ENCODE measurements at places on chromosomes 2 and 18. TPM values are rescaled to one million over a fixed set of nuclear protein-coding genes. Genes with fewer than 3 reads are reported as not detected.

GREB1L gene
- 12.3 TPM for total RNA-seq

NFATC1 gene
- 18.3 TPM for total RNA-seq

UGT1A8 gene
- total RNA-seq: not detected

C2orf66 gene
- total RNA-seq: not detected

TPO gene
- 7.1 TPM for total RNA-seq

DNA sequence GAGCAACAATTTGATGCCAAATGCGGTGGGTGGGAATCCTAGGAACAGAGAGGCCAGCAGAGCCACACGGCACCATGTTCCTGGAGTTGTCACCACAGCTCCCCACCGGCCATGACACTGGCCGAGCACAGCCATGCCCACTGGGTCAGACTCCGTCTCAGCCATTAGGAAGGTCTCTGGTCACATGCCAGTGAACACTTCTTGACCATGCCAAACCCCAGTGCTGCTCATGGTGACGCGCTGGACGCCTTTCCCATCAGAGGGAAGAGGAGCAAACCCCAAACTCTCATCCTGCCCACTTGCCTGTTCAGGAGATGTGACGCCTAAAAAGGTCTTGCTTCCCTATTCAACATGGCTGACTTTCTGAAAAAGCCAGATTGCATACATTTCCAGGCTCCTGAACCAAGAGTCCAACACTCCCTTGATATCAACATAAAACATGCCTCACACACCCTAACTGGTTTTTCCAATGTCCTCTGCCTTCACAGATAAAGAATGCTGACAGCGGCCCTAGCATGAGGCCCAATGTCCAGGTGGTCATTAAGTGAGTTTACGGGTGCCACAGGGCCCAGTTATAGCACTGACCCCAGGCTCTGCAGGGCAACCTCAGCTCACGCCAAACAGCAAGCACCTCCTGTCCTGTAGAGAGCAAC, 31.9 kb downstream of the TFCP2L1 start:
- no peak for DNase-seq

DNA sequence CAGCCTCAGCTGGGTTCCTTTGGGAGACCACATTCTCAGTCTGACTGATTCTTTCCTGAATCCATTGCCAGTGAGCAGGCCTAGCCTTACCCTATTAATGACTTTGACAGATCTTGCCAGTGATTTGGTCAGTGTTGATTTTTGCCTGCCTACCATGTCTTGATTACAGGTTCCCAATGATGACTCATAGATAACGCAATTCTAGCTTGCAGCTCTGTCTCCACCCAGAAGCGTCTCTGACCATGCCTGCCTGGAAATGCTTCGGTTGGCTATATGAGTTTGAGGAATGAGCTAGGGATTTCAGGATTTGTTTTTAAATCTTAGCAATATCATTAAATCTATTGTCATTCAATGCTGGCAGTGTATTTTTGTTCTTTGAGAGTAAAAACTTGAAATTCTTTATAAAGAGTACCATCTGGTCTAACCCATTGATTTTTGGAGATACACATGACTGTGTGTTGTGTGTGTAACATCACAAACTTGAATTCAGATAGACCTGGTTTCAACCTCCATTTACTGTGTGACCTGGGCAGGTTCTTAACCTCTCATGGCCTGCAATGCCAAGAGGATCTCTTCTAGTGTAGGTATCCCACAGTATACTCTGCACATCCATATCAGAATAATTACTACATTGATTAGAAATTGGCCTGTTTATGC, 57.0 kb downstream of the CCDC150 start:
- DNase-seq: no peak

DNA sequence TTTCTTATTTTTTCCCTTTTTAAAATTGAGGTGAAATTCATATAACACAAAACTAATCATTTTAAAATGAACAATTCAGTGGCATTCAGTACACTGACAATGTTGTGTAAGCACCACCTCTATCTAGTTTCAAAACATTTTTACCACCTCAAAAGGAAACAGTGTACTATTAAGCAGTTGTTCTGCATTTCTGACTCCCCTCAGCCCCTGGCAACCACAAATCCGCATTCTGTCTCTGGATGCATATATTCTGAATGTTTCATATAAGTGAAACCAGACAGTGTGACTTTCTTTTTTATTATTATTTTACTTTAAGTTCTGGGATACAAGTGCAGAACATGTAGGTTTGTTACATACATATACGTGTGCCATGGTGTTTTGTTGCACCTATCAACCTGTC, 19.2 kb upstream of the TANK start:
- no peak for DNase-seq

DNA sequence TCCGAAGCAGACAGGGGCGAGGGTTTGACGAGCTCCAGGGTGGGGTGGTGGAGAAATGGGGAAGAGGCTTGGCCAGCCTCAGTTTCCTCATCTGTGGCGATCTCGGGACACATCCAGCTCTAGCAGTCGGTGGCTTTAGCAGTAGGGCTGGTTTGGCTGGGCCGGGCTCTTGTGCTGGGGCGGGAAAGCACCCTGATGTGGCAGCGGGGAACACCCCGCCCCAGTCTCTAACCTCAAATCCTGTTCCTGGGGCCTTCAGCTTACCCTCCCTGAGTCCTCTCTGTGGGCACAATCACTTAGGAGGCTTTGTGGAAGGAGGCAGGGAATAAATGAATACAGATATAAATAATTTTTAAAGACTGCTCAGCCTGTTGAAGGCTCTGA, 26.5 kb upstream of the MCFD2 start:
- DNase-seq: no peak

DNA sequence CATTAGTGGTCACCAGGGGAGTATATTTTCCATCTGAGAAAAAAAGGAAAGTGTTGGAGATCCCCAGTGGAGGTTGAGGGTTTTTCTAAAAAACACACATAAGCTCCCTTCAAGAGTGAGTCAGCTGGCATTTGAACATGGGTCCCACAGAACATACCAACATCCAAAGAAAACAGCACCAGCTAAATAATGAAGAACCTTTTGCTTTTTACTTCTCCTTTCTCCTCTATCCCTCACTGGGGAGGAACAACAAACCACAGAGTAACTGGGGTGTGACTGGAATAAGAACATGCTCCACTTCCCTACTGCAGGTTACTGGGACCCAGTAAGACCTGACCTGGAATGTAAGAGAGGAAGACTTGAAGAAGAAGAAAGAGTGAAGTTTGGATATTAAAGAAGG, 56.5 kb upstream of the RAPH1 start:
- no peak for DNase-seq

DNA sequence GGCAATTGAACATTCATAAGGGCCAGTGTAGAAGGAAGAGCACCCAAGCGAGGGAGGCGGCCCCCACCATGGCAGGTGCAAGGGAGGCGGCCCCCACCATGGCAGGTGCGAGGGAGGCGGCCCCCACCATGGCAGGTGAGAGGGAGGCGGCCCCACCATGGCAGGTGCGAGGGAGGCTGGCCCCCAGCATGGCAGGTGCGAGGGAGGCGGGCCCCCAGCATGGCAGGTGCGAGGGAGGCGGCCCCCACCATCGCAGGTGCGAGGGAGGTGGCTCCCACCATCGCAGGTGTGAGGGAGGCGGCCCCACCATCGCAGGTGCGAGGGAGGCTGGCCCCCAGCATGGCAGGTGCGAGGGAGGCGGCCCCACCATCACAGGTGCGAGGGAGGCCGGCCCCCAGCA, 24.7 kb upstream of the GPC1 start:
- no peak for DNase-seq

- no peak for DNase-seq
Measured at GRCh38 chr2:233453111-233453915, 99.0 kb downstream of the DGKD start.

DNA sequence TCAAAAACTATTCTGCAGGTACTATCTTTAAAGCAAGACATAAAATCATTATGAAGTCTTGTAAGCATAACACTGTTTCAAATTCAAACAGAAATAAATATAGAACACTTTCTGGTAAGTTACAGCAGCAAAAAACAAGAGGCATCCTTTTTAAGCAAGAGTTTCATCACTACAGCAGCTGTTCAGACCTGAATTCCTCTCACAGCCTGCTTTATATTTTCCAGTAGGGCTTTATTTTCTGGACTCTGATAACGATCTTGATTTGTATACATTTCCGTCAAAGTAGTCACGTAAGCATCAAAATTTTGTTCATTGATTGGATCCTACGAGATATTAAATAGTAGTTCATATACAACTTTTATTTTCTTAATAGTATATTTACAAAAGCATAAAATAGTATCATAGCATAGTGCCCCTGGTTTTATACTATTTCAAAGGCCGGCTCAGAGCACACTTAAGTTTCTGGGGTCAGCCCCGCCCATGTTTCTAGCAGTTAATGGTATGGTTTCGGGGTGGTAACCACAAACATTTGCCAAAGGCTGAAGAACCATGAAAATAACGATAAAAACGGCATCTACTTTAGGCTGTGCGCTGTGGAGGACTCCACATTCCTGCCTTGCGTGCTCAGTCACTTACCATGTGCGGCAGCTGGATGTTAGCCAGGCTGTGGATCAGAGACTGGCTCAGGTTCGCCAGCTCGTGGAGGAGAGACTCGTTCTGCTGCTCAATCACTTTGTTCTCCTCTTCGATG, 47.5 kb upstream of the PXDN start:
- no peak for DNase-seq

GRCh38 chr2:69253611-69254301, 133.3 kb downstream of the GFPT1 start:
- DNase-seq: no peak

GRCh38 chr18:54515149-54515548, 75.9 kb upstream of the DYNAP start:
- DNase-seq: no peak

- no peak for DNase-seq
Measured at GRCh38 chr2:106089611-106090010, 104.5 kb downstream of the UXS1 start.

- DNase-seq: no peak
Measured at GRCh38 chr2:41414486-41415230, 633.2 kb upstream of the PKDCC start.
